Astrocyte (in vitro differentiated cells and primary cell): ENCODE measurements at places on chromosomes 1 and 21. TPM values are rescaled to one million over a fixed set of nuclear protein-coding genes. Genes with fewer than 3 reads are reported as not detected.

Gene HSPA6
- total RNA-seq: 0.65 and 0.68 TPM in 2 replicates

Gene FAM151A
- not detected in 2 replicates for total RNA-seq

DNA sequence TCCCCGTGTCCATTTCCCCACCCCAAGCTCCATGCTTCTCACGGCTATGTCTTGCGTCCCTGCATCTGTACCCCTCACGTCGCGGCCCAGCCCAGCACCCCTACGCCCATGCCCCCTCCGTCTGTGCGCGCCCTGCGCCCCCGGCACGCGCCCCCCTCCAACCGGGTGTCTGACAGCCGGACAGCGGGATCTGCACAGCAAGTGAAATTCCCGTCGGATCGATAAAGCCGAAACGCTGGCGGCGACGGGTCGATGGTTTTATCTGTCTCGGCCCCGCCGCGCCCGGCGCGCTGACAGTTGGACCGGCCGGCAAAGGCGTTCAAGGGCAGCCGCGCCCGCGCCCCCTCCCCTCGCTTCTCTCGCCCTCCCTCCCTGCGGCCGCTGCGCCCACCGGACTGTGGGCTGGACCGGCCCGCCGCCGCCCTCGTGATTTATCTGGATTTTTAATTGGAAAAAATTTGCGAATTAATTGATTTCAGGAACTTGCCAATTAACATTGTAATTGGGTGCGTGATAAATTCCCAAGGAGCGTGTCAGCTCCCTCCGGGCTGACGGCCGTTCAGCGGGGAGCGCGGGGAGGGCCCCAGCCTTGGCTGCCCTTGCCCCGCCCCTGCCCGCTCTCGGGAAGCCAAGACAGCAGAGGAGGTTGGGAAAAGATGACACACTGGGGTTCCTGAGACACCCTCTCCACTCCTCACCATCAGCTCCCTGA lies 57.1 kb downstream of the TMEM53 start:
- no peak overlapping the region for H3K27ac ChIP-seq
- no peaks in the 10 kb centered on the region for H3K27me3 ChIP-seq
- peaks cover 20% of the 10 kb centered on the region for H3K4me1 ChIP-seq
- H3K4me3 ChIP-seq: peak overlapping the region; percentile 49
- no peak for DNase-seq
- no peaks in the 10 kb centered on the region for H3K36me3 ChIP-seq

DNA sequence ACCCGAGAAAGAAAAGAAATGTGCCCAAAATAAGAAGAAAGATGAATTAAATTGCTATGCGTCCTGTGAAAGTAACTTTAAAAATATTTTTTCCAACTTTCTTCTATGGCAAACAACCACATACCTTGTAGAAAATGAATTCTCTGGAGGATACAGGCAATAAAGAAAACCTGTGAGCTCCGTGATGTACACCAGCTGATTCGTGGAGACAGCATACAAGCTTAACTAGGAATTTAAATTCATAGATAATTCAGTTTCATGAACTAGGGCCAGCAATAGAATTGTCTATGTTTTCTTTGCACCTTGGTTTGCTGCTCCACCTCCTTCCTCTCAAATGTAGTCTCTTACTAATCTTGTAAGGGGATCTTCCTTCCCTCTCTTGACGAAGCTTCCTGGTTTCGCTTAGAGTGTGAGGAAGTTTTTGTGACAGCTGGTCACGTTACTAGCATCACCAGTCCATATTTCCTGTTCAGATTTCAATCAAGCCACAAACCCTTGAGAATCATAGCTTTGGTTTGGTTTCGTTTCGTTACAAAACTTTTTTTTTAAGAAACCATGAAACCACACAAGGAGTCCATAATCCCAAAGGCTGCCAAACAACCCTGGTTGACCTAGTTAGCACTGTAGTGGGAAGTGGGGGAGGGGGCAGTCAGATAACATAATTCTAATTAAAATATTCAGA lies 35.8 kb downstream of the GREM2 start:
- no peak overlapping the region for H3K27ac ChIP-seq
- peak overlapping the region; percentile 20 for H3K4me3 ChIP-seq
- peak; percentile 61 for DNase-seq
- no peaks in the 10 kb centered on the region for H3K4me1 ChIP-seq
- H3K36me3 ChIP-seq: no peaks in the 10 kb centered on the region
- no peaks in the 10 kb centered on the region for H3K27me3 ChIP-seq
